Right kidney (tissue), 9 donors: ENCODE measurements at places on chromosomes 3 and 15.

- no peak for DNase-seq
Measured at GRCh38 chr3:151924753-151925152, 51.3 kb downstream of the SUCNR1 start.

GRCh38 chr3:159775372-159775961 is 213.2 kb upstream of the IL12A start:
- no peak for DNase-seq

GRCh38 chr3:94896994-94897393 is 834.1 kb downstream of the NSUN3 start:
- DNase-seq = no peak

DNA sequence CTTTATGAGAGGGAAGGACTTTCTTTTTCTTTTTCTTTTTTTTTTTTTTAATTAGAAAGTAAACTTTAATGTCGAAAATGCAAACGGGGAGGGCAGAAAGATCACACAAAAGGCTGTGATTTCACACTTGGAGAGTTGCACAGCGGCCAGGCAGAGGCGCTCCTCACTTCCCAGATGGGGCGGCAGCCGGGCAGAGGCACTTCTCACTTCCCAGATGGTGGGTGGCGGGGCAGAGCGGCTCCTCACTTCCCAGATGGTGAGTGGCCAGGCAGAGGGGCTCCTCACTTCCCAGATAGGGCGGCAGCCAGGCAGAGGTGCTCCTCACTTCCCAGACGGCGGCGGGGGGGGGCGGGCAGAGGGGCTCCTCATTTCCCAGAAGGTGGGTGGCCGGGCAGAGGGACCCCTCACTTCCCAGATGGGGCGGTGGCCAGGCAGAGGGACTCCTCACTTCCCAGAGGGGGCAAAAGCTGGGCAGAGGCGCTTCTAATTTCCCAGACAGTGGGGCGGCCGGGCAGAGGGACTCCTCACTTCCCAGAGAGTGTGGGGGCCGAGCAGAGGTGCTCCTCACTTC is 88.6 kb downstream of the ATP2B2 start:
- no peak for DNase-seq

- no peak for DNase-seq
Measured at GRCh38 chr3:77835921-77836320, 796.0 kb downstream of the ROBO2 start.
